ENCODE measurements at places on chromosomes 5 and 9. TPM values are rescaled to one million over a fixed set of nuclear protein-coding genes. Genes with fewer than 3 reads are reported as not detected.

Gene FOXI1
- not detected for total RNA-seq

Gene PCDHGA6
- 4.2 TPM for total RNA-seq

Gene ADGRD2
- total RNA-seq: not detected

Gene WDR31
- total RNA-seq: 2.1 TPM

Gene SOHLH1
- total RNA-seq: not detected

Gene LRRC70
- total RNA-seq: 1.2 TPM

Gene CARTPT
- not detected for total RNA-seq

Gene FBXW11
- 97.7 TPM for total RNA-seq

Gene SIT1
- total RNA-seq: not detected

Gene TAF11L7
- total RNA-seq: not detected

Gene CNTNAP3
- 3.6 TPM for total RNA-seq

Gene CCDC187
- not detected for total RNA-seq

Gene CD72
- total RNA-seq: 1.2 TPM

Gene SLC6A19
- total RNA-seq: not detected

Gene NUTM2F
- not detected for total RNA-seq

Gene PLPPR1
- not detected for total RNA-seq

Gene PAXX
- total RNA-seq: 13.5 TPM

Gene PTGES
- 162 TPM for total RNA-seq

Gene NTRK2
- total RNA-seq: under 0.01 TPM

Gene PLGRKT
- 12.6 TPM for total RNA-seq

Gene DOLPP1
- 11.0 TPM for total RNA-seq

Gene SH3RF2
- total RNA-seq: 7.7 TPM

Gene TNFSF8
- not detected for total RNA-seq

Gene PCDHGA1
- total RNA-seq: 0.69 TPM

Gene REXO4
- 11.3 TPM for total RNA-seq

Gene AGXT2
- total RNA-seq: not detected

Gene LCN1
- 0.59 TPM for total RNA-seq

Gene RNF183
- total RNA-seq: not detected

Gene RASEF
- 0.28 TPM for total RNA-seq

Gene ENHO
- not detected for total RNA-seq

Gene SLC28A3
- 0.59 TPM for total RNA-seq

Gene TMEM215
- total RNA-seq: not detected

Gene PCDHB12
- total RNA-seq: 0.30 TPM

Gene LCN9
- total RNA-seq: not detected

Gene ARHGEF37
- 0.30 TPM for total RNA-seq

Gene FAM169A
- total RNA-seq: 0.74 TPM

Gene COL5A1
- 1,941 TPM for total RNA-seq

Gene KIF27
- total RNA-seq: 4.2 TPM

Gene SLIT3
- total RNA-seq: 29.4 TPM

All from smooth muscle cell of the umbilical artery (primary cell).